Effector memory CD4-positive, alpha-beta T cell (primary cell): ENCODE measurements at places on chromosomes 7 and 10.

- H3K4me3 ChIP-seq = no peak overlapping the region
- no peaks in the 10 kb centered on the region for H3K4me1 ChIP-seq
- no peaks in the 10 kb centered on the region for H3K36me3 ChIP-seq
- H3K27me3 ChIP-seq = no peaks in the 10 kb centered on the region
- DNase-seq = no peak
These were observed 495.8 kb downstream of the PARD3 start for GRCh38 chr10:34319197-34319846.

- H3K4me1 ChIP-seq = no peaks in the 10 kb centered on the region
- H3K27me3 ChIP-seq = no peaks in the 10 kb centered on the region
- no peak overlapping the region for H3K4me3 ChIP-seq
These were observed 23.0 kb upstream of the MSS51 start for GRCh38 chr10:73456187-73456890.

- no peak for DNase-seq
- H3K36me3 ChIP-seq = no peaks in the 10 kb centered on the region
- H3K27me3 ChIP-seq = no peaks in the 10 kb centered on the region
- no peaks in the 10 kb centered on the region for H3K4me1 ChIP-seq
- H3K4me3 ChIP-seq = no peak overlapping the region
These were observed 148.0 kb downstream of the MAPK8 start for GRCh38 chr10:48454302-48455054.

DNA sequence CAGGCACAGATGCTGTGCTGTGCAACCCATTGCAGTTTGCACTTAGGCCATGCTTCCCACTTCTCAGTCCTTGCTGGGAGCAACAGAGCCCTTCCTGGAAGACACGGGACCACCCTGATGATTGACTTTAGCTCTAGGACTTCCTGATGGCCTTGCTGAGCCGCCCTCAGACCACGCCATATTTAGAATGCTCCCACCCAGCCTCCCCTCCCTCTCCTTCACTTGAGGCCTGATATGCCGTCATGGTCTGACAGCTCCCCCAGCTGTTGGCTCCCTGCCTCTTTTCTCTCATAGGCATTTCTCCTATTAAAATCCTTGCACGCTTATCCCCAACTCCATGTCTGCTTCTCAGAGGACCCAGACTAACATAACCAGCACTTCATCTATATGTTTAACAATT, 29.4 kb upstream of the GATAD1 start:
- no peaks in the 10 kb centered on the region for H3K27me3 ChIP-seq
- H3K4me1 ChIP-seq = no peaks in the 10 kb centered on the region
- DNase-seq = no peak
- H3K36me3 ChIP-seq = no peaks in the 10 kb centered on the region
- H3K27ac ChIP-seq = no peak overlapping the region

DNA sequence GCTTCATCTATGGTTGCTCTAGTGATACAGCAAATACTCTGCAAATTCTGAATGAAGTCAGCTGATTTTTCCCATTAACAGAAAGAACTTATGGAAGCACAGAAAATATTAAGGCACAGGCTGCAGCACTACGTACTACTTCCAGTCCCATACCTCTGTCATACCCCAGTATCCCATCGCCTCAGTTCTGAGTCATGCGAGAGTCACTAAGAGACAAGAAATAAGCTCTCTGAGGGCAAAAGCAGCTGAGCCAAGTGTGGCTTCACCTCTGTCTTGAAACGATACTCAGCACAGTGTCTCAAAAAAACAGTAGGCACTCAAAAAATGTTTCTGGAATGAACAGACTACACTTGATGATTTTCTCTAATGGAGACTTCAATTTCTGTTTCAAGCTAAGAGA, 48.2 kb downstream of the EZH2 start:
- no peak for DNase-seq
- peaks cover 5% of the 10 kb centered on the region for H3K4me1 ChIP-seq
- H3K27ac ChIP-seq = no peak overlapping the region
- H3K4me3 ChIP-seq = no peak overlapping the region
- H3K27me3 ChIP-seq = no peaks in the 10 kb centered on the region
